Pons (tissue), 1 donor: ENCODE measurements at places on chromosomes 13 and 19.

- DNase-seq, result no peak
These were observed 14.2 kb downstream of the CRTC1 start for GRCh38 chr19:18697680-18698079.

- no peak for DNase-seq
These were observed 8.0 kb downstream of the TFDP1 start for GRCh38 chr13:113592571-113592970.

DNA sequence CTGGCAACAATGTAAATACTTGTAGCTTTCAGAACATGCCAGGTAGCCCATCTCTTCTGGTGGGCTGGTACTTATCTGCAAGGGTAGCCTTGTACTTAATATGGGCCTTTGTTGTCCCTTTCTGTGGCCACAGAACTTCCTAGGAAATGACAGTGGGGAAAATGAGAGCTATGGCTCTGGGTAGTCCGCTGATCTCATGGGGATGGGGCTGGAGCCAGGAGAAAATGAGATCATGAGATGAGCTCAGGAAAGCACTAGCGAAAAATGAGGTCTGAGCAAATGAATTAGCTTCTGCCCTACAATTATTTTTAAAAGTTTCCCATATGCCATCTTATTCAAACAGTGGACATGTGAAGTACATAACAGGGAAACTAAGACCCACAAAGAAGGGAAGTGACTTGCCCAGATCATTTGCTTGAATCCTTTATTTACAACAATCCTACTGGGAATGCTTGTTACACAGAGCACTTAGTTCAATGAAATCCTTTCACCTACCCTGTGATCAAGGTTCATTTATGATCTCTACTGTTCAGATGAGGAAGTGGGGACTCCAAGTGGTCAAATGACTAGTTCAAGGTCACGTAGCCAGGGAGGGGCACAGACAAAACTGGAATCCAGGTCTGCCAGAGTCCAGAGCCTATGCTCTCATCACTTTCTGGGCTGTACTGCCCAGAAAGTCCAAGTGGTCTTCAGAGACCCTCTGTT, 87.1 kb downstream of the PTPRS start:
- DNase-seq, result no peak

GRCh38 chr13:47457626-47458025, 543.4 kb downstream of the SUCLA2 start:
- no peak for DNase-seq

GRCh38 chr19:10514211-10515145, 2.8 kb downstream of the S1PR5 start:
- DNase-seq, result no peak

GRCh38 chr19:12987781-12988180, 7.5 kb upstream of the NFIX start:
- no peak for DNase-seq

DNA sequence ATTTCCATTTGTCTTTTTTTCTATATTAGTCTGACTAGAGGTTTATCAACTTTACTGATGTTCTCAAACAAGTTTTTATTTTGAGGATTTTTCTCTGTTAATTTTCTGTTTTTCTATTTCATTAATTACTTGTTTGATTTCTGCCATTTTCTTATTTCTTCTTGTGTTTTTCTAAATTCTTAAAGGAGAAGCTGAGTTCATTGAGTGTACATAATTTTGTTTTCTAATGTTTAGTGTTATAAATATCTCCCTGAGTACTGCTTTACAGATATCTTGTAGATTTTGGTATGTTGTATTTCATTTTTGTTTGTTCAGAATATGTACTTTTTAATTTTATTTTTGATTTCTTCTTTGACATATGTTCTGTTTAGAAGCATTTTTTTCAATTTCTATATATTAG, 1404.3 kb upstream of the MIR17HG start:
- no peak for DNase-seq

GRCh38 chr19:17950310-17951156, 16.4 kb upstream of the KCNN1 start:
- DNase-seq, result no peak

DNA sequence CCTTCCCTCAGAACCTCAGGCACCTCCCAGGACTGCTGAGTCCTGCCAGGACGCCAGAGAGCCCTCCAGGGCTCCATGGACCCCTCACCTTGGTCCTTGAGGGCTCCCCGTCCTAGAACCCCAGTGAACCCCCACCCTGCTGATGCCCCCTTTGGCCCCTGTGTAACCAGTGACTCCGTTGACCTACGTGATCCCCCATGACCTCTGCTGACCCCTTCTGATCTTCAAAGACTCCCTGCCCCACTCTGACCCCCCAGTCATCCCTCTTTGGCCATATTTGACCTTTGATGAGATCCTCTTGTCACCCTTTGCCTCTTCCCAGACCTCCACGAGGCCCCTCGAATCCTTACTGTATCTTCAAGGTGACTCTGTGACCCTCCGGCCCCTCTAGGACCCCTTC, 91.3 kb downstream of the MAP4K1 start:
- no peak for DNase-seq

GRCh38 chr13:99948907-99949678, 22.5 kb downstream of the ZIC5 start:
- DNase-seq, result no peak

GRCh38 chr13:51937320-51938290, 73.6 kb downstream of the ATP7B start:
- no peak for DNase-seq

- DNase-seq, result no peak
These were observed 867.1 kb downstream of the UQCRFS1 start for GRCh38 chr19:28345811-28346210.

- DNase-seq, result no peak
These were observed 99.7 kb downstream of the DCLK1 start for GRCh38 chr13:36031490-36031889.
